ENCODE measurements at places on chromosomes 3 and 15.

DNA sequence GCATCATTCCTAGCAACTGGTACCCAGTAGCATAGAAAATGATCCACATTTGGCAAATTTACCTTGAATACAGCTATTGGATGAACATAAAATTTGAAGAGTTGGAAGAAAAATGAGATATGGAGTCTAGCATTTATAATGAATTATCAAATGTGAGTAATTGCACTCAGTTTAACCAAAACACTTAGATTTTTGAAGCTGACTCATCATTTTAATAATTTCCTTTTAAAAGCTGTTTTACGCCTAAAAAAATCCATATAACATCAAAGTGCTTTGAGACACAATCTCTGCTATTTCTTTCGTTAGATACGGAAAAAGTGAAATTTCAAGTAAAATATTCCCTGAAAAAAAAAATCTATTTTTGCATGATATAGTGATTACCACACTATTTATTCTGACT is 767.4 kb downstream of the ROBO2 start:
- DNase-seq, result no peak

DNA sequence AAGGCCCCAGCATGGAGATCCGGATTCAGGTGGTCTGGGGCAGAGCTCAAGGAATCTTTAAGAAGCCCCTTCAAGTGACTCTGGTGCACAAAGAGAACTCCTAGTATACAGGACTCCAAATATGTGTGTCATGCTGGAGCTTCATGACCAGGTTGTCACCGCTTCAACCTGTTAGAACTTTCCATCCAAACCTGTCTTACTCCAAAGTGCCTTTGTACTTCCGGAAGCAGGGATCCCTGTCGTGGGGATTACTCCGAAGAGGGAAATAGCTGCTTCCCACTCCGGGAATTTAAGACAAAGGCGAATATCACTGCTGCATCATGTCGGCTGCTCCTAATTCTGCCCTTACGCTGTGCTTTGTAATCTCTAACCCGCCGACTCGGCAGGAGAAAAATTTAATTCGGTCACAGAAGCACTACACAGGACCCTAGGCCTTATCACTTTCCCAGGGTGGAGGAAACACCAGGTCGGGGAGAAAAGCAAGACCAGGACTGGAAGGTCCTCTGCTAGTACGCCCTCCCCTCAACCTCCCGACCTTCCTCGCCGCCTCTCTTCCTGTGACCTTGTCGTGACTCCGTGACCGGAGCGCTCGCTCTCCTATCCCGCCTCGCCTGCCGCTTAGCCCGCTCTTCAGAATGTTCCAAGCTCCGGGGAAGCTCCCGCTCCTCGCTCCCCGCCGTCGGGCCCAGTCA is 730 bp downstream of the HIGD1A start:
- DNase-seq, result no peak

GRCh38 chr3:148309390-148310035 is 388.2 kb upstream of the AGTR1 start:
- no peak for DNase-seq

DNA sequence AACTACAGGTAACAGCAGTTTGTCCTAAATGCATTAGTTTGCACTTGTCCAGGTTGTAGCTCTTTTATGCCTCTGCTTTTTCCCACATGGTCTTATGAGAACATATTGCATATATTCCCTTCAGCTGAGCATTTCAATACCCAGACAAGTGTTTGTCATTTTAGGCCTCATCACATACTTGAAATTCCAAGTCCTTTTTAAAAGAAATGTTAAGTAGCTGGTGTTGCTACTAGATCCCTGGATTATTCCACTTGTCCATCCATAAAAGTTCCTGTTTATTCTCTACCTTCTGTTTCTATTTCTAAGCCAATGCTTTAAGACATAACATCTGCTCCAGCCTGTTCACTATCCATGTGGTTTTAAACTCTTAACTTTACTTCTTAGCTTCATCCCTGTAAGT is 128.4 kb downstream of the NECTIN3 start:
- no peak for DNase-seq

- DNase-seq, result no peak
Measured at GRCh38 chr3:52202384-52203077, 4.6 kb downstream of the ALAS1 start.

GRCh38 chr3:131038326-131038725 is 11.6 kb downstream of the NEK11 start:
- no peak for DNase-seq

- DNase-seq, result no peak
Measured at GRCh38 chr15:52193321-52193720, 2.1 kb upstream of the GNB5 start.

DNA sequence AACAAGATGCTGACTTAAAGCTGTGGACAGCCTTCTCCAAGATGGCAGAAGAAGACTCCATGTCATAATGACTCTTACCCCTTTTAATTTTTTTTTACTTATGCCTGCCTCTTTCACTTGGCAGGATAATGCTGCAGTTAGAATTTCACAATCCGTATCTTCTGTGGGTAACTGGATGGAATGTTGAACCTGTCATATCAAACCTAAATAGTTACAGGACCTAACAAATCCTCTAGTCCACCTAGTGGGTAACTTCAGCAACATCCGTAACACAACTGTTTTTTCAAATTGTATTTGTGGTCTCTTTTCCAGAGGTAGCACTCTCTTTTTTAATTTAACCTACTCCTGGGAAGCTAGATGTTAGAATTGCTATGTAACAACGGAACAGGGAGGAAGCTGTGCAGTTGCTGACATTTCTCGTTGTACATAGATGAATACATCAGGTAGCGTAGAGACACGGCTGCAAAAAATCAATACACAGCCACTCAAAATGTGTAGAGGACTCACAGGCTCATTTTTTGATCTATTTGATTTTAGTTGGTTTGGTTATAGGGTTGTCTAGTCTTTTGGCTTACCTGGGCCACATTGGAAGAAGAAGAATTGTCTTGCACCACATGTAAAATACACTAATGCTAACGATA is 43.9 kb upstream of the TRPM1 start:
- no peak for DNase-seq
